Naive thymus-derived CD4-positive, alpha-beta T cell (primary cell): ENCODE measurements at places on chromosomes 3 and 15.

- DNase-seq = no peak
Observed at GRCh38 chr3:43505351-43505750, 116.5 kb downstream of the ANO10 start.

- no peak for DNase-seq
Observed at GRCh38 chr3:184884359-184885017, 72.5 kb downstream of the VPS8 start.

DNA sequence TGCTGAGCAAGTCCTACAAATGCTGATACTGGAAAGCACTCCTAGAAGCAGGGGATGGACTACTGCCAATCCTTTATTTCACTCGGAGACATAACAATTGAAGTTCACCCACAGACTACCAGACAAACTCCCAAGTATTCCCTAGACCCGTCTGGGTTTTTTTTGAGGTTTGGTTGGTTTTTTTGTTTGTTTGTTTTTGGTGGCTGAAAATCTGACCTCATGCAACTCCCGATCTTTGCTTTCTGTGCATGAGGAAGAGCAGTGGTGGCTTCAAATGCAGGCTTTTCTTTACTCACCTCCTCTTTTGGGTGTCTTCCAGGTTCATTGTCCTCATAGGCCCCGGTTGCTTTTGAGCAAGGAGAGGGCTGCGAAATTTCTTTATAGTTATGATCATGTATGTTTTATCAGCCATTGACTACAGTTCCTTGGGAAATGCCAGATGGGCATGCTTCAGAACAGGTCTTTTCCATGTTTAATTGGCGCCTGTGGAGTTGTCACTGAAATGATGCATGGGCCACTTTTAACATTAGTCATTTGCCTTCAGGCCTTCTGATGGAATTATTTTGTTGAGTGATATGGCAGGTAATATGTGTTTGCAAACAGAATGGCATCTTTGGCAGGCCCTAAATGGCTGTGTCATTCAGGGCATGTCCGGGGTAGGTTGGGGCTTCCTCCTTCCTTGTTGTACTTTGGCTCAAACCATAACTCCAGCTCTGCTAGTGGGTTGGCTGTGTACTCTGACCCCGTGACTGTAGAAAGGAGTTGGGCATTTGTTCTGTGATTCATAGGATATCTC, 81.3 kb upstream of the ZBED2 start:
- DNase-seq = no peak

DNA sequence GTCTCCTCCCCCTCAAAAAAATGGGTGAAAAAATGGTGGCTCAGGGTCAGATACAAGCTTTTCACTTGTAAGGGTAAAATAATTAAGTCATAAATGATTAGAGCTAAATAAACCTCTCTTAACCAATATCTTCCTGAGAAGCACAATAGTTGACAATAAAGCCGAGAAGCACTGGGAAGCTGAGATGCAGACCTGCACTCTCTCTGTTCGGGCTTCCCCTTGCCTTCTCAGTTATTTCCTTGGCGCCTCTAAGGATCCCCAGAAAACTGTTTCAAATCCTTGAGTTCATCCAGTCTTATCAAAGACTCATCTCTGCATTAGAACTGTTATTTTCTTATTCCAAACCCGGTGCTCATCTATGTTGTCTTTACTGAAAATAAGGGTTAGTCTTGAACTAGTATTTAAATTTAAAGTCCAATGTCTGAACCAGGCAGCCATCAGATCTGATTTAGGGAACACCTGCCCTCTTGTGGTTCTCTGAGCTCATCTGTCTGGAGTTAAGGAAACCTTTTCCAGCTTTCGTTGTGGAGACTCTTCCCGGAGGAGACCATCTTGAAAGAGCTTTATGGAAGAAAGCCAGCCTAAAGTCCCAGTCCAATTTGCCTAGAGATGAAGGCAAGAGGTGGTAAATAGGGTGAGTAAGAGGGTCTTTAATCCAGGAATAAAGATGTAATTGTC, 256.4 kb upstream of the MCTP2 start:
- DNase-seq = no peak

DNA sequence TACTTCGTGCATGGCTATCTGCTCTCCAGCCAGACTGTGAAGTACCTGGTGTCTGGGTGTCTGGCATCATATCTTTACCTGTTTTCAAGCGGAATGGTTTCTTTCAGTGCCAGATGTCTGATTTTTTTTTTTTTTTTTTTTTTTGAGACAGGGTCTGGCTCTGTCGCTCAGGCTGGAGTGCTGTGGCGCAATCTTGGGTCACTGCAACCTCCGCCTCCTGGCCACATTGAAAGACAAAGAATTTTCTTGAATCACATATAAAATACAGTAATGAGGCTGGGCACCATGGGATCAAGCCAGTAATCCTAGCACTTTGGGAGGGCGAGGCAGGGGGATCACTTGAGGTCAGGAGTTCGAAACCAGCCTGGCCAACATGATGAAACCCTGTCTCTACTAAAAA, 2.8 kb upstream of the MESP1 start:
- DNase-seq = no peak

- no peak for DNase-seq
Observed at GRCh38 chr3:13528217-13528867, 20.6 kb upstream of the FBLN2 start.

DNA sequence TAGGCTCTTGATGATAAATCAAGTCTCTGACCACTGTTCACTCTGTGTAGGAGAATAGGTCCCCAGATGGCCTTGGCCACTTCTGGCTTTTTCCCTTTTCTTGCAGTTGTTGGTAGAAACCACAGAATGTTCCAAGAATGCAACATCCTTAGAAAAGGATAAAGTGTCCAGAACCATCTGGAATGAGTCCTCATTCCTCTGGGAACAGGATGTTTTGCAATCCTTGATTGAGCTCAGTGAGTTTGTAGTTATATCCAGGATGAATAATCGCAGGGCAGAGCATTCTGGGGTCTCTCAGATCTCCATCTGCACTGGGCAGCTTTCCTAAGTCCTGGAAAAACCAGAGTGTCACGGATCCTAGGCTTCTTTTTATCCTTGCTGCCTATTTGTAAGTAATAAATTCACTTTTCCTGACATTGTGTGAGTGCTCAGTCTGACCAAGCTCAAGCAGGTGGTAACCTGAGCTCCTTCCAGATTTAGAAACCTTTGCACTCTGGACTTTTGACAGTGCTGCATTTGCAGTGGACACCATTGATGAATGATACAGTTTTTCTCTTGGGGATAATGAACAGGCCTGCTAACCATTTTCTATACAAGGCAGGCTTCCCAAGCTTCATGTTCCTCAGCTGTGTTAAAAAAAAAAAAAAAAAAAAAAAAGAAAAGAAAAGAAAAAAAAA, 1028.6 kb downstream of the OTOL1 start:
- no peak for DNase-seq

DNA sequence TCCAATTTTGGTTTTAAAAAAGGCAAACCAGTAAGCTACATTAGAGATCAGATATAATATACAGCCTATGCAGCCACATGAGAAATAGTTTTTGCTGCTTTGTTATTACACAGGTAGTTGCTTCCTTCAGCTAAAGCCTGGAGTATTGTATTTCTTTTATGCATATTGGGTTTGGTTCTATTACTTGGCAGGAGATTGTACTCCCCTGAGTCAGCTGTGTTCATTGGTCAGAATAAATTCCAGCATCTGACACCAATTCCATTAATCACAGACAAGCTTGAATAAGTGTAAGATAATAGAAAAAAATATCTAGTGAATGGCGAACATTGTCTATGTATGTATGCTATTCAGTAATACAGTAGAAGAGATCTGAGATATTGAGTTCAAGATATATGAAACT, 26.1 kb upstream of the ZCWPW2 start:
- DNase-seq = no peak
